ENCODE measurements at places on chromosomes 2 and 18. TPM values are rescaled to one million over a fixed set of nuclear protein-coding genes. Genes with fewer than 3 reads are reported as not detected.

Gene ANKRD36C
- 13.6 TPM for polyA plus RNA-seq

Gene ELOA2
- not detected for polyA plus RNA-seq

Gene HK2
- polyA plus RNA-seq, result 1.2 TPM

Gene STK36
- polyA plus RNA-seq, result 3.1 TPM

Gene KCNJ3
- not detected for polyA plus RNA-seq

Gene C2orf78
- polyA plus RNA-seq, result not detected

Gene ASB18
- polyA plus RNA-seq, result not detected

Gene SPATA3
- not detected for polyA plus RNA-seq

Gene GPR75
- polyA plus RNA-seq, result not detected

DNA sequence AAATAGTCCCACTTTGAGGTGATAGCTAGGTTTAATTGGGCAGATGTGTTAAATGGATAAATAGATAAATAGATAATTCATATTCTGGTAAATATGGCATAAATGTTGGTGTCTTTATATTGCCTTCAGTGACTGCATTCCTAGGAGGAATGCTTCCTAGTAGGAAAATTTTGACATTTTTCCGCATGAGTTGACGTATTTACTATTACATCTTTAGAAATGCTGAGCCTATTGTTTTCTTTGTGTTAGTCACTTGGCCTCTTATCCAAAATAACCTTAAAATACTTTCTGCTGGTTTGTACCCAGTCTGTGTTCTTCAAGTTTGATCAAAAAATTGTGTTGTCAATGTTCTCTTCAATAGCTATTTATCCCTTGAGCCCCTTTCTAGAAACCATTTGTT is 495.6 kb upstream of the ZEB2 start:
- no peaks in the 10 kb centered on the region for H3K36me3 ChIP-seq
- H3K27me3 ChIP-seq, result no peaks in the 10 kb centered on the region
- no peak overlapping the region for H3K27ac ChIP-seq
- H3K4me1 ChIP-seq, result no peaks in the 10 kb centered on the region
- H3K4me3 ChIP-seq, result no peak overlapping the region

GRCh38 chr2:70902579-70902978 is 33.1 kb upstream of the ATP6V1B1 start:
- DNase-seq, result no peak
- H3K36me3 ChIP-seq, result no peaks in the 10 kb centered on the region
- H3K27me3 ChIP-seq, result peaks cover 98% of the 10 kb centered on the region
- H3K27ac ChIP-seq, result no peak overlapping the region

- no peaks in the 10 kb centered on the region for H3K27me3 ChIP-seq
- H3K4me1 ChIP-seq, result peaks cover 10% of the 10 kb centered on the region
- H3K4me3 ChIP-seq, result no peak overlapping the region
These were observed 27.6 kb downstream of the FEZ2 start for GRCh38 chr2:36570416-36570815.

DNA sequence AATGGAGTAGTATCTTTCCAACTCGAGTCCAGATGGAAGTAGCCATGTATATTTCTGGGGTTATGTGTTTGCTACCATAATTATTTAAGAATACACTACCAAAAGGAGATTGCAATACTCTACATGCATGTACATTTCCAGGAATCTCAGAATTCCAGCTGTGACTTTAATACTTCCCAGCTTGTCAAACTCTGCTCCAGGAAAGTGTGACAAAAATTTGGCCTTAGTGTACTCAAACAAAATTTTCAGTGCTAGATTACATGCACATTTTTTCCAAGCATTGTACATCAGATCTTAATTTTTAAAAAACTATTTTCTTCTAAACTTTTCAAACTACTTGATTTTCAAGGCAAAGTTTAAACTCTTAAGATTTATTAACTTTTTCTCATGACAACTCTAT is 1791.6 kb downstream of the SUCLG1 start:
- H3K36me3 ChIP-seq, result no peaks in the 10 kb centered on the region
- no peaks in the 10 kb centered on the region for H3K4me1 ChIP-seq
- H3K27me3 ChIP-seq, result no peaks in the 10 kb centered on the region
- H3K4me3 ChIP-seq, result no peak overlapping the region
- no peak overlapping the region for H3K27ac ChIP-seq

DNA sequence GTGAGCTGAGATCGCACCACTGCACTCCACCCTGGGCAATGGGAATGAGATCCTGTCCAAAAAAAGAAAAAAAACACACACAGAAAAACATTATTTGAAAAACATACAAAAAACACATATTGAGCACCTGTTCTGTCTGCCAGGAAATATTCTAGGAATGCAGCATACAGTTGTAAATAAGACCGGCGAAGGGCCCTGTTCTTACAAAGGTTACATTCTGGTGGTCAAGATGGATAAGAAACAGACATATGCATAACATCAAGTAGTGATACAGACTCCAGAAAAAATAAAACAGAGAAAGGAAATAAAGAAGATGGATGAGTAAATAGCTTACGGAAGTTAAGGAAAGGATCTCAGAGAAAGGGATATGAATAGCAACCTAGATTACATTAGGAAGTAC is 159.8 kb downstream of the GALNT3 start:
- H3K4me1 ChIP-seq, result peaks cover 13% of the 10 kb centered on the region
- DNase-seq, result no peak
- H3K36me3 ChIP-seq, result no peaks in the 10 kb centered on the region
- H3K27me3 ChIP-seq, result peaks cover 1% of the 10 kb centered on the region

DNA sequence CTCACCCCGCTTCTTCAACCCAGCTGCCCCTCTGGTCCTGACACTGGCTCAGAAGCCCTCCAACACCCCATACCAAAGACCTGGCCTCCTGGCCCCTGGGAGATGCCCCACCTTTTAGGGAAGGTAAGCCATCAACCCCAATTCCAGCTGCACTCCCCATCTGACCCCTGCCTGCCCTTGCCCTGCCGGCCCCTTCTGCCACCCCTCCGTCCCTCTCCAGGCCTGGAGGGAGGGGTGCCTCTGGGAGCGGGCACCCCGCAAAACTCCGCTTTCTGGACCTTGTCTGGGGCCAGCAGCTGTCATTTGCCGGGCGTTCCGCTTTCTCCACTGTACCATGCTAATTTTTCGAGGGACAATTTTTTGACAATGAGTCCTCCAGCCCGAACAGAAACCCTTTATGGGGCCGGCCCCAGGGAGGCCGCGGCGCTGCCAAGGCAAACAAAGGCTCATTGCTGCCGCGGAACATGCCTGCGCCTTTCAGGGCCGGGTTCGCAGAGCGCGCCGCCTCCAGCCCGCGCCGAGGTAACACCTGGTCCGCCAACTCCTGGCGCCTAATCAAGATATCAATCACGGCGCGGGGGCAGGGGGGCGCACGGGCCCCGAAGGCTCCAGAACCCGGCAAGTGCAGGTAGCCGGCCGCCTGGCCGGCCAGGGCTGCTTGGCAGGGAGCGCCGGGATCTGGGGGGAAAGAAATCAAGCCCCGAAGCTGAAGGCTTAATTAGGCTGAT is 96.0 kb downstream of the INHBB start:
- no peak for DNase-seq
- peaks cover 76% of the 10 kb centered on the region for H3K27me3 ChIP-seq
- H3K36me3 ChIP-seq, result no peaks in the 10 kb centered on the region
- peak overlapping the region; percentile 65 for H3K4me3 ChIP-seq
- no peak overlapping the region for H3K27ac ChIP-seq

DNA sequence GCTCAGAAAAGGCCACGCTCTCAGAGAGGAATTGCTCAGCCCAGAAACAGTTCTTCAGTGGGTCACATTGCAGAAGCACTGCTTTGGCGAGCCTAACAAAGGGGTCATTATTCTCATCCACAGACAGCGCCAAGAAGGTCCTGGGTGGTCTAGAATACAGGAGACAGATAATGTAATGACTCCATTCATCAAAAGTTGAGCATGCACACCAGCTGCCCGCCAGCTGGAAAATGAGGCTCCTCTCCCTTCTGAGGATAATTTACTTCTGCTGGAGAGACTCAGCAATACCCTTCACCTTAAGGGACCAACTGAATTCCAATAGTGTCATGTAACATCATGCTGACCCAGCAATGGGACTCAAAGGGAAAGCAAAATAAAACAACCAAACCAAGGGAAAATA is 79.9 kb downstream of the TRIB2 start:
- no peak overlapping the region for H3K27ac ChIP-seq
- H3K4me3 ChIP-seq, result no peak overlapping the region
- H3K27me3 ChIP-seq, result no peaks in the 10 kb centered on the region
- DNase-seq, result no peak

- peaks cover 46% of the 10 kb centered on the region for H3K27me3 ChIP-seq
- no peaks in the 10 kb centered on the region for H3K4me1 ChIP-seq
- H3K36me3 ChIP-seq, result peaks cover under 1% of the 10 kb centered on the region
- DNase-seq, result no peak
- H3K27ac ChIP-seq, result no peak overlapping the region
These were observed 190.8 kb downstream of the TMEM247 start for GRCh38 chr2:46669996-46670793.

DNA sequence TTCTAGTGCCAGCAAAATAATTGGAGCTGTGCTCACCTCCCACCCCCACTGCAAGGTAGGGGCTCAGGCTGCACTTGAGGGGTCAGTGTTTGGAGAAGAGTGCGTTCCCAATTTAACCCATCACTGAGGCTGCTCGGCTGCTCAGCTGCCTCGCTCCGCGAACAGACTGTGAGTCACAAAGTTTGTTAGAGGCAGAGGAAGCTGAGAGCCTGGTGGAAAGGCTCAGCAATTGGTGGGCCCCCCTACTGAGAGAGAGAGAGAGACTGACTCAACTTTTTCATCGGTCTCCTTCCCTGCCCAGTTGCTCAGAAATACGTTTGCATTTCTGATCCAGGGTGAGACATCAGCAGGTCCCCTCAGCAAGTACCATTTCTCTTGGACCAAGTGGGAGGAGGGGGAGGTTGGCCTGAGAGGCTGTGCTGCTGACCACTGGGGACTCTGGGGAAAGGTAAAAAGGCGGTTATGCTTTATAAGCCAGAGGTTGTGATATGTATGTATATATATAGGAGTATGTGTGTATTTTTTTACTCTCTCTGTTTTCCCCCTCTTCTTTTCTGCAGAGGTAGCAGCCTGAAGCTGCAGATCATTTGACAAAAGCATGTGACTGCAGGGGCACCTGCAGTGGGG is 1.5 kb downstream of the EFR3B start:
- H3K4me3 ChIP-seq, result peak overlapping the region; percentile 81
- no peak overlapping the region for H3K27ac ChIP-seq
- H3K4me1 ChIP-seq, result peaks cover 12% of the 10 kb centered on the region
- H3K36me3 ChIP-seq, result no peaks in the 10 kb centered on the region

DNA sequence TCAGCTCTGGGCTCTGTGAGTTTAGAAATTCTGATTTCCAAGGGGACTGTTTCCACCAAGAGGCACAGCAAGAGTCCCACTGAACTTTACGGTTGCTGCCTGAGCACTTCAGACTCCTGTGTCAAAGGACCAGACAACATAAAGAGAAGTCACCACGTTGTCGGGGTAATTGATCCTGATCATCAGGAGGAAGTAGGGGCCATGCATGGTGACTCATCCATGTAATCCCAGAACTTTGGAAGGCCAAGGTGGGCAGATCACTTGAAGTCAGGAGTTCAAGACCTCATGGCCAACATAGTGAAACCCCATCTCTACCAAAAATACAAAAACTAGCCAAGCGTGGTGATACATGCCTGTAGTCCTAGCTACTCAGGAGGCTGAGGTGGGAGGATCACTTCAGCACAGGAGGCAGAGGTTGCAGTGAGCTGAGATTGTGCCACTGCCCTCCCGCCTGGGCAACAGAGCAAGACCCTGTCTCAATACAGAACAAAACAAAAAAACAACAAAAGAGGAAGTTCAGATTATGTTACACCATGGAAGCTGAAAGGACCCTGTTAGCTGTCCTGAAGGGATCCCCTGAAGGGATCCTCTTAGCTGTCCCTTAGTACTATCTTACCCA is 9.4 kb upstream of the ASXL2 start:
- DNase-seq, result no peak
- no peak overlapping the region for H3K4me3 ChIP-seq
- peaks cover 4% of the 10 kb centered on the region for H3K27me3 ChIP-seq
- H3K27ac ChIP-seq, result no peak overlapping the region
- H3K36me3 ChIP-seq, result no peaks in the 10 kb centered on the region
- H3K4me1 ChIP-seq, result no peaks in the 10 kb centered on the region

GRCh38 chr2:51511002-51511401 is 479.1 kb upstream of the NRXN1 start:
- no peaks in the 10 kb centered on the region for H3K27me3 ChIP-seq
- H3K4me1 ChIP-seq, result no peaks in the 10 kb centered on the region
- no peak overlapping the region for H3K4me3 ChIP-seq
- no peak overlapping the region for H3K27ac ChIP-seq

- peaks cover 13% of the 10 kb centered on the region for H3K36me3 ChIP-seq
- no peak for DNase-seq
- peaks cover 5% of the 10 kb centered on the region for H3K4me1 ChIP-seq
- H3K27ac ChIP-seq, result no peak overlapping the region
These were observed 6.9 kb upstream of the CTDP1 start for GRCh38 chr18:79672490-79673276.

DNA sequence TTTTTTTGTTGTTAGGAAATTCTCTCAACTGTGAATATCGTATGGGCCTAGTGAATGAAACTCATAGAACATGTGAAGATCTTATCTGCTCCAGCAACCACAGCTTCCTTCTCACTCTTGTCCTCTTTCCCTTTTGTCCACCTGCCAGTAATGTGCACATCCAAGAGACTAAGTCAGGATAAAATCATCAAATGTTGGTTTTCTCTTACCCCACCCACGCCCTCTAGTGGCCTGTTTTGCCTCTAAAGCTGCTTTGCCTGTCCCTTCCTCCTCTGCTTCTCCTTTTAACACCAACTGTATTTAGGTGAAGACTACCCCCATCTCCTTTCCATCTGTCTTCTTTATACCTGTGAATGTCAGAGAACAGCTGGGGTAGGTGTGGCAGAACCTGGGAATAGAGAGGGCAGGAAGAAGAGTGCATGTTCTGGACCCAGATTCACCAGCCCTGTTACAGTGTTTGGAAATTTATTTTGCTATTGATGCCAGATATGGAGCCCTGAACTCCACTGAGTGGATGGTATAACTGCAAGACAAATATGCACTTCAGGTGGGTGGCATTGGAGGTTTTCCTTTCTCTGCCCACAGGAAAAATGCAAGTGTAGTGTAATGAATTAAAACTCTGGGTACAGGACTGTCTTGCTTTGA is 8.4 kb upstream of the MGAT5 start:
- H3K4me3 ChIP-seq, result no peak overlapping the region
- no peaks in the 10 kb centered on the region for H3K27me3 ChIP-seq
- DNase-seq, result peak; percentile 87

- H3K36me3 ChIP-seq, result peaks cover 4% of the 10 kb centered on the region
- no peak overlapping the region for H3K4me3 ChIP-seq
- H3K27ac ChIP-seq, result no peak overlapping the region
- peaks cover 11% of the 10 kb centered on the region for H3K27me3 ChIP-seq
These were observed 40.1 kb downstream of the EPB41L3 start for GRCh38 chr18:5503740-5504139.

All from naive thymus-derived CD8-positive, alpha-beta T cell (primary cell).